HepG2 (cell line): ENCODE measurements at places on chromosomes 12 and 14. TPM values are rescaled to one million over a fixed set of nuclear protein-coding genes. Genes with fewer than 3 reads are reported as not detected.
A peak's percentile ranks its signal among the peaks of the same experiment; 100 is the strongest.

- no peaks in the 10 kb centered on the region for H3K36me3 ChIP-seq
- H3K27ac ChIP-seq = peak within 1 kb of the TSS; percentile 59
Observed at GRCh38 chr14:64540208-64541202, at the start of gene HSPA2. HSPA2 (plus strand) TSS chr14:64540741; CDS start chr14:64540850, 109 bp downstream.

DNA sequence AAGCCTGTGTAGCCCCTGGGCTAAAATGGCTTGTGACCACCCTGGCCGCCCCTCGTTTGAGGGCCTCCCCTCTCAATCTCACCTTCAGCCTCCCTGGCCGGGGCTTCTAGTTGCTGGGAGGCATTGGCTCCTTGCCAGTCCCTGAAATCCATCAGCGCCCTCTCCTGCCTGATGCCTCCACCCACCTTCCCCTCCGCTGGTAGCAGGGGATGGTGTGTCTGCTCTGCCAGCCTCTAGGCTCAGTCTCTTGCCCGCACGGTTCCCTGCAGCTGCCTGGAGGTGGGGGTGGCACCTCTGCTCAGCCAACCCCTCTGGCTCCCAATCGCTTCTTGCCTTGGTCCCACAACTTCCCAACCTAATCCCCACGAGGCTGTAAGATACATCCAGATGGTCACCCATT, 167.9 kb downstream of the PHETA1 start:
- H3K27ac ChIP-seq = no peak overlapping the region
- peaks cover 7% of the 10 kb centered on the region for H3K27me3 ChIP-seq
- H3K4me3 ChIP-seq = no peak overlapping the region
- no peaks in the 10 kb centered on the region for H3K4me1 ChIP-seq
- DNase-seq = no peak

GRCh38 chr14:102913341-102914211, 8.9 kb upstream of the AMN start:
- no peaks in the 10 kb centered on the region for H3K27me3 ChIP-seq
- peaks cover 21% of the 10 kb centered on the region for H3K4me1 ChIP-seq
- no peak overlapping the region for H3K27ac ChIP-seq
- no peak for DNase-seq
- H3K4me3 ChIP-seq = no peak overlapping the region

The SLC5A8 gene
- not detected in 2 replicates for total RNA-seq

DNA sequence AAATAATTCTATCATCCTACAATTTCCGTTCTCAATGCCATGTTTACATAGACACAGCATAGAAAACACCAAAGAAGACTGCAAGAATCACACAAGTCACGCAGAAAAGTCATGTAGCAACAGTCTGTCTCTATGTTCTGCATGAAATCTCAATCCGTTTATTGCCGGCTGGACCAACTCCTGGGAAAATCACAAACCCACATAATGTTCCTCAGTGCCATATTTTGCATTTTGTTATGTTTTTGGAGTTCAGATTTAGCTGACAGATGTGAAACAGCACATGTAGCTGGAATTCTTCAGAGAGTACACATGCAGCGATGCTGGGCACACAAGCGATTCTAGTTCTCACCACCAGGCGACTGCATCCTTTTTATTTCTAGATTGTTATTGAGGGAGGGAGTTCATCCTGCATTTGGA, 193.1 kb downstream of the APAF1 start:
- H3K4me3 ChIP-seq = no peak overlapping the region
- no peaks in the 10 kb centered on the region for H3K36me3 ChIP-seq
- no peaks in the 10 kb centered on the region for H3K4me1 ChIP-seq
- H3K27ac ChIP-seq = no peak overlapping the region
- no peaks in the 10 kb centered on the region for H3K27me3 ChIP-seq
- DNase-seq = no peak

- H3K4me3 ChIP-seq = no peak overlapping the region
- no peak overlapping the region for H3K27ac ChIP-seq
- no peaks in the 10 kb centered on the region for H3K36me3 ChIP-seq
- DNase-seq = no peak
- H3K4me1 ChIP-seq = no peaks in the 10 kb centered on the region
Observed at GRCh38 chr14:53376064-53376463, 222.9 kb upstream of the DDHD1 start.

DNA sequence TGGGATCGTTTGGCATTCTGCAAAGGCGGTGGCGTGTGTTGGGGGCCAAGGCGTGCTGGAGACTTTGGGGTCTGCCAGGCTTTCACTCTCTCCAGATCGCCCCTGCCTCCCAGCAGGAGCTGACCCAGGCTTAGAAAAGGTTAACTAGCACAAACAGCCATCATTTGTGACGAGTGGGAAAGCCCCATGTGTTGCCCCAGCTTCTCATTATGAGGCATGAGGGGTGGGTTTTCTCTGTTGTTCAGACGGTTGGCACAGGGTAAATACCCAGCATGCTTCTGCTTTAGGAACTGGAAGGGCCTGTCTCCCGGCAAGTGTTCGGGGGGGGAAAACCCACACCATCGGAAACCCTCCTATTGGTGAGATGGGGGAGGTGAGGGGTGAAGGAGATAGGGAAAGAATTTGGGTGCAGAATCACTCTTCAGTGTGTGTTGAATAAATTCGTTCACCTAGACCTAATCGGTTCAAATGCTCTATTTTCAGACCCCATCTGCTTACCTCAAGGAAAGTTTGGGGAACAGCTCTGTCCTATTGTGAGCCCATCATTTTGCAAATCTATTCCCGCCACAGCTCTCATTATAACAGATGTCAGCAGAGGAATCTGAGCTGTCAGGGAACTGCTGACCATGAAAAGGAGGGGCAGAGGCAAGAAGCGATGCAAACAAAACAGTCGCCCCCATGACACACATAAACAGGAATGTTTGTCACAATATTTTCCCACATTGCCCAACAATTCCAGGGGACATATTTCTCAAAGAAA, 34.7 kb upstream of the C12orf42 start:
- no peak overlapping the region for H3K4me3 ChIP-seq
- no peak for DNase-seq
- H3K4me1 ChIP-seq = no peaks in the 10 kb centered on the region
- no peaks in the 10 kb centered on the region for H3K36me3 ChIP-seq
- H3K27ac ChIP-seq = no peak overlapping the region
- peaks cover 5% of the 10 kb centered on the region; the same call in 1 of the 3 replicates for H3K27me3 ChIP-seq

DNA sequence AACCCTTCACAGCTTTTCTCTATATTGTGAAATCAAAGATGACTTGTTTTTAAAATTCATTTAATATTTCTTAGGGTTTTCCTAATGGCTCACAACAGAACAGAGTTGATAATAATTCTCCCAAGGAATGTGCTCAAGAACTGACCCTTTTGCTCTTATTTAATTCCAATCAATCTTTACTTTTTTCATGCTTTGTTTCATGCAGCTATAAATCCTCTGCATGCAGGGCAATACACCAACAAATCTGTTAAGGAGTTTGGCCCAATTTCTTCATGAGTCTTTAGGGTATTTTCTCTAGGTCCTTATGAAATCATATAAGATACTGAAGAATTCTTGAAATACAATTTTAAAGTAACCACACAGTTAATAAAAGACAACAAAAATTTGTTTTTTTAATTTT, 264.2 kb downstream of the SLC6A15 start:
- H3K4me3 ChIP-seq = no peak overlapping the region
- no peak for DNase-seq
- H3K4me1 ChIP-seq = no peaks in the 10 kb centered on the region
- H3K27ac ChIP-seq = no peak overlapping the region
- H3K36me3 ChIP-seq = no peaks in the 10 kb centered on the region

DNA sequence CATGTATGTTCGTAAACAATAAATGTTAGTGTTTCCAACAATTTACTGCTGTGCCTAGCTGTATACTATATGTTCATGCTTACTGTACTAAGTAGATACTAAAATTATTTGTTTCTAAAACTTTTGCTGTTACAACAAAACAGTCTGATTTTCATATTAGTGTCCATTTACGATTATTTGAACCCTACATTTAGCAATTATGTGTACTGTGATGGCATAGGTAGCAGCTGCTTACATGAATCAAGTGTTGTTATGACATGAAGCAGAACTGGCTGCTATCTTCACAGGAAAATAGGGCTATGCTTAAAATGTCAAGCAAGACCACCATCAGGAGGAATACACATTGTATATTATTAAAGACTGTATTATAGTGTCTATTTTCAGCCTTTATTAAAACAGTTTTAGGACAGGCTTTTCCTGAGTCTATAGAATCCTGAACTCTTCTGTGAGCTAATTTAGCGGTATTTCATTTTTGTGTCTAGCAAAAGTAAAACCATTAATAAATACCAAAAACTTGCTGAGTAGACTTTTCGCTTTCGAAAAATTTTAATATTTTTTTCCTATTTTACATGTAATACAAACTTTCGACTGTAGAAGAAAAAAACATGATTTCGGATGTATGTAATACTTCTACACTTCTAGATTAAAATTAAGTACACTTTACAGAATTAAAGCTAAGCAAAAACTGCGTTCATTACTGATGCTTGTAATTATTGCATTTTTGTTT, 1.1 kb upstream of the WDR89 start:
- H3K4me1 ChIP-seq = peaks cover 39% of the 10 kb centered on the region
- H3K27ac ChIP-seq = peak overlapping the region; percentile 95
- DNase-seq = no peak
